ENCODE measurements at places on chromosomes 2 and 18.

- DNase-seq, result no peak
Observed at GRCh38 chr2:97774425-97774824, 61.0 kb downstream of the ZAP70 start.

DNA sequence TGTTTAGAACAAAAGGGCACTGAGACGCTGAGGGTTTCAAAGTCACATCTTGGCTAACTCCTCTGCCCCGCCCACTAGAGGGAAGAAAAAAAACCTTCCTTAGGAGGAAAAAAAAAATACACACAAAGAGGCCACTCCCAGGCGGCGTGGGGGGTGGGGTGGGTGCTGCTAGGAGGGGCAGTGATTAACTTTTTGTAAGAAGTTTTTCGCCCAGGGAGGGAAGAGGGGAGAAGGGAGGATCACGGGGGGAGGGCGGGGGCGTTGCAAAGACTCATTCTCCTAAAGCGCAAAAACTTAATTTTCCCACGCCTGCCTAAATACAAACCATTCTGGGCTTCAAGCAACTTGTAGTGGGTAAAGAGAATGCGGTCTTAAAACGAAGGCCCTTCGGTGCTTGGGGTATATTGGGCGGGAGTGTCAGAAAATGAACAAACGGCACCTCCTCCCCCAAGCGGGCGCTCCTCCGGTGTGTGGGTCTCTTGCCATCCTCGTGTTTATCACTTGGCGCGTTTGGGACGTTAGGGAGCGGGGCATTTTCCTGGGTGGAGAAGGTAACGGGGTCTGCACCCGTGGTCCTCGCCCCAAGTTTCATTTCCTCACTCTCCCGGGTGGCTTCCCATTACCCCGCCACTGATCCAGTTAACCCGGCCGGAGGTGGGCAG, 1.7 kb downstream of the CXCR4 start:
- no peak for DNase-seq

GRCh38 chr2:201784563-201784962, 3.8 kb upstream of the ALS2 start:
- no peak for DNase-seq

DNA sequence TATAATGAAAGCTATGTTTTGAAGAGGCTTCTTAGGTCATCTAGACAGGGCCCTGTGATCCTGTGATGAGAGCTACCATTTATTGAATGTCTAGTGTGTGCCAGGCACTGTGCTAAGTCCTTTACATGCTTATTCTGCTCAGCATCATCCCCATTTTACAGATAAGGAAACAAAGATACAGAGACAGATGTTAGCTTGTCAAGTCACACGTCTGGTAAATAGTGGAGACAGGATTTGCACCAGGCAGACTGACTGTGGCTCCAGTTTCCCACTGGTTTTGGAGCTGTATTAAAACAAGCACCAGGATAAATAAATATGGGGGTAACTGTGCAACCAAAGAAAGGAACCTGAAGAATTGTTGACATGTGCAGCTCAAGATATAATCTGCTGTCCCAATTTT, 19.2 kb upstream of the EML6 start:
- DNase-seq, result no peak
